Activated T-helper 1 cell treated with anti-CD3 and anti-CD28 coated beads, Interleukin-2, amount 50 U/mL, for 16 hours (primary cell): ENCODE measurements at places on chromosomes 1 and 21.

DNA sequence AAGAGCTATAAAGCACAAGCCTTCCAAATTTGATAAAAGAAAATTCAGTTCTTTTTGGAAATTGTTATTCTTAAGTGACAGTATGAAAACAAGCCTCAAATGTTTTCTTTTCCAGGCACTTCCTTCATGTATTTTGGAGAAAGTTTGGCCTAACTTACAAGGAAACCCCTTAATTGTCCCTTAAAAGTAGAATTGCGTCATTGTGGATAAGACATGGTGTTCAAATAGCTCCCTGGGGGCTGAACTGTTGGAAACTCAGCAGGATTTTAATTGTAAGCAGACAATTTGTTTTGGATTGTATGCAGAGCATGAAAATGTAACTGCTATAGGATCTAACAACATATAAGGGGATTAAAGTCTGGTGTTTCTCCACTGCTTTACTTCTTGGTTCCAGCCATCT lies 35.4 kb upstream of the FGGY start:
- no peak for DNase-seq

GRCh38 chr1:29969576-29969975 lies 733.3 kb downstream of the PTPRU start:
- no peak for DNase-seq

DNA sequence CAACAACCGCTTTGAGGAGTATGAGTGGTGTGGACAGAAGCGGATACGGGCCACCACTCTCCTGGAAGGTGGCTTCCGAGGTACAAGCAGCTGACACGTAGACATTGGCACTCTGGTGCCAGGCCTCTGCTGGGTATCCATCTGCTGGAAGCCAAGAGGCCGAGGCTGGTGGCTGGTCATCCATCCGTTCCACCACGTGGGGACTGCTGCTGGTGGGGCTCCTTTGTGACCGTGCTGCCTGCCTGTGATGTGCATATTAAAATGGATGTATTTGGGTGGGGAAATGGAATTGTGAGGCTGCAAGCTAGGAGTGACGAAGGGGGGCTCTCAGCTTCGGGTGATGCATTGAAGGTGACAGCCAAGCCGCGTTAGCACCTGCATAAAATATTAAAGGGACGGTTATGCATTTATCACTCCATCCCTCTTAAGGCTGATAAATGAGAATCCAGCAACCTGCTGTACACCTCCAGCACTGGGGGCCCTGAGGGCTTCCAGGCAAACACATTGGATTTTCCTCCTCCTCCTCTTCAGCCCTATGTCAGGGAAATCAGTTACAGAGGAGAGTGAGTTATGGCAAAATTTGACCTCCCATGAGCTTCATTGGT lies 38.1 kb downstream of the TMEM53 start:
- DNase-seq = no peak

DNA sequence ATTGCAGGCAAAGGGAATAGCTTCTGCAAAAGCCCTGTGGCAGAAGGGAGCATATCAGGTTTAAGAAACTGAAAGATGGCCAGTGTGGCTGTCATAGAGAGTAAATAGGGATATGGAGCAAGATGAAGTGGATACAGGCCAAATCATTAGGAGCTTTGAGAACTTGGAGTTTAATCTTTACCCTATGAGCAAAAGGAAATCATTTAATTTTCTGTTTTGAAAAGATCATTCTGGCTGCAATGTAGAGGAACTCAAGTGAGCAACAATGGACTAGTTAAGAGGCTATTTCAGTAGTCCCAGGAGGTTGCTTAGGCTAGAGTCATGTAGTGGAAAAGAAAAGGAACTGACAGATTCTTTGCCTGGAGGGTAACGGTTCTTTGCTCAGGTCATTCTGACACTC lies 47.2 kb downstream of the RAP1A start:
- no peak for DNase-seq

DNA sequence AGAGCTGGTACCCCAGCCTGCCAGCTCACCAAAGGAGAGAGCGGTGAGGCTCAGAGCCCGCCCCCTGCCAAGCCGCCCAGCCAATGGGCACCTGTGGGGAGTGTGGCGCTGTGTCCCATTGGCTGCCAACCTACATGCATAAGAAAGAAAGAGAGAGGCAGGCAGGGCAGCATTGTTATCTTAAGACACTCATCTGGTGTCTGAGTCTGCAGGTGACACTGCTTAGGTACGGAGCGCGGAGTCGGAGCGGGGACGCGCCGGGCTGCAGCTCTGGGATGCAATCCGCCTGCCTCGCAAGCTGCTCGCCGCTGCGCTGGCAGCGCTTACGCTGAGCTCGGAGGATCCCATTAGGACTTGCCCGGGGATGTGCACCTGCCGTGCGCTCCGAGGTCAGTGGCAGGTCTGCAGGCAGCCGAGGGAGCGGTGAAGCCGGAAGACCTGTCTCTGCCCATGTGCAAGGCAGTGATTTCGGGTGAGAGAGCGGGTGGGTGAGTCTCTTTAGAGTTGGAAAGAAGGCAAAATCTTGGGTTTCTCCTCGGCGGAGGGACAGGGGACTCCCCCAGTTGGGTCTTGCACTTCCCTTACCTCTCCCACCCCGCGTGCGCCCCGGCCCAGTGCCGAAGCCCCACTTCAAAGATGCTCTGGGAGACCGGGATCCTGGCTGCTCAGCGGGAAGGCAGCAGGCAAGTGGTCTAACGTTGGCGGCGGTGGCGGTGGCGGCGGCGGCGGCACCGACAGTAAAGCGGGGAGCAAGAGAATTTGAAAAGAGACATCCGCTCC lies at the start of gene BRINP2:
TSS of gene BRINP2 (plus strand) at position 203 of the 780 bp plus-strand sequence. CDS start 58,919 bp downstream, outside the sequence.
- no peak for DNase-seq

DNA sequence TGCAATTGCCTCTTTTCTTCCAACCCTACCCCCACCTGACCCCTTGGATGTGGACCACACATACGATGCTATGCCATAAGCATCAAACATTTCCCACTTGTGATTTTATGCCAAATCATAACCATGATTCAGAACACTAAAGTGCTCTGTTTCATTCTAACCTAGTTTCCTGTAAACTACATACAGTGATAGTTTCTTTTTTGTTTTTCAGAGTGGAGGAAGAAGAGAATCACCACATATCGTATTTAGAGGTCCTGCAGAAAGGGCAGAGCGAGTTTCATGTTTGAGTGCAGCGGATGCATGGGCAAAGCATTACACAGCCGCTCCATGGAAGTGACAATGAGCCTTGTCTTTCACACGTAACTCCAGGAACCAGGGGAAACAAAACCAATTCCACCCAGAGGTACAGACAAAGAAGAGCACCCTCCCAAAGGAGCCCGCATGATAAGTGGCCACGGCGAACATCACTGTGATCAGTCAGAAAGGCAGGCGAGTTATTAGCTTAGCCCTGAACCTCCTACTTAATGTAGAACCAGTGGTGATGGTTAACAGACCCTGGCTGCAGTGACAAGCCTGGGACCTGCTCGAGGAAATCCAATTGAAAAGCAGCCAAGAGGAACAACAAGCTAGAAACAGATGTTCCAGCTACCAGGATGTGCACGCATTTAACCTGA lies 64.0 kb upstream of the ZNF281 start:
- DNase-seq = no peak

DNA sequence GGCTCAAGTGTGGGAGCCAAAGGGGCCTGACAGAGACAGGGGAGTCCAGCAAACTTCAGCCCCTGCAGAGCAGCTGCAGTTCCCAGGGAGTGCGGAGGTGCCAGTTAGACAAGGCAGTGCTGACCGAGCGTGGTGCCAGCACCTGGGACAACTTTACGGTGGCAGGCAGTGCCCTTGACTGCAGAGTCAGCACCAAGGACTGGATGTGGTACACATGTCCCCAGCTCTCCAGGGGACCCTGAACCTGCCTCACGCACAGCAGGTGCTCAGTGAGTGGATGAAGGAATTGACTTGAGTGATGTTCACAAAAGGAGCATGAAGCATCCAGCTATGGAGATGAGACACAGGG lies 296.5 kb downstream of the SIPA1L2 start:
- DNase-seq = no peak

- no peak for DNase-seq
Observed at GRCh38 chr1:14371771-14372497, 226.6 kb upstream of the KAZN start.

DNA sequence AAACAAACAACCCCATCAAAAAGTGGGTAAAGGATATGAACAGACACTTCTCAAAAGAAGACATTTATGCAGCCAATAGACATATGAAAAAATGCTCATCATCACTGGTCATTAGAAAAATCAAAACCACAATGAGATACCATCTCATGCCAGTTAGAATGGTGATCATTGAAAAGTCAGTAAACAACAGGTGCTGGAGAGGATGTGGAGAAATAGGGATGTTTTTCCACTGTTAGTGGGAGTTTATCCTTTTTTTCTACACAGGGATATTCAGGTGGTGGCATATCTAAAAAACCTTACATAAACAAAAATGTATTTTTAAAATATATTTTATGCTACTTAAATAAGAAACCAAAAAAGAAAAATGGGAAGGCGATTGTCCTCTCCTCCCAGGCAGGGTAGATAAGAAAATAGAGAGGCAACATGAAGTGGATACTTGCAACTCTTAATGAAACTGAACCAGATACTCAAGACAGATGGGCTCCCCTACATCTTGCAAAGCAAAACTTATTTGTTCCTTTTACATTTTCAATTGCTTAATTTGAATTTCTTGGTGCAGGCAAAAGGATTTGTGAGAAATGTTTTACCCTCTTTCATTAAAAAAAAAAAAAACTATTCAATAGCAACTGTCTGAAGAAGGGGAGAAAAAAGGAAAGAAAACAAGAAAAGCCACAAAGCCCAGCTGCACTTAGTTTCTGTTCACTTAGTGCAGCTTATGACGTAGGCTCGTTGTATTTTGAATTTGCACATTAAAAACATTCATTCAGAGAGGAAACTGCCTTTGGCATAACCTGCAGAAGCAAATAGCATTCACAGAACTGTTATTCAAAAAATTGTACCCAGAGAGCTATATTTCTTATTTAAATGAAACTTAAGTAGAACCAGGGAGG lies 36.9 kb upstream of the RGS1 start:
- no peak for DNase-seq

DNA sequence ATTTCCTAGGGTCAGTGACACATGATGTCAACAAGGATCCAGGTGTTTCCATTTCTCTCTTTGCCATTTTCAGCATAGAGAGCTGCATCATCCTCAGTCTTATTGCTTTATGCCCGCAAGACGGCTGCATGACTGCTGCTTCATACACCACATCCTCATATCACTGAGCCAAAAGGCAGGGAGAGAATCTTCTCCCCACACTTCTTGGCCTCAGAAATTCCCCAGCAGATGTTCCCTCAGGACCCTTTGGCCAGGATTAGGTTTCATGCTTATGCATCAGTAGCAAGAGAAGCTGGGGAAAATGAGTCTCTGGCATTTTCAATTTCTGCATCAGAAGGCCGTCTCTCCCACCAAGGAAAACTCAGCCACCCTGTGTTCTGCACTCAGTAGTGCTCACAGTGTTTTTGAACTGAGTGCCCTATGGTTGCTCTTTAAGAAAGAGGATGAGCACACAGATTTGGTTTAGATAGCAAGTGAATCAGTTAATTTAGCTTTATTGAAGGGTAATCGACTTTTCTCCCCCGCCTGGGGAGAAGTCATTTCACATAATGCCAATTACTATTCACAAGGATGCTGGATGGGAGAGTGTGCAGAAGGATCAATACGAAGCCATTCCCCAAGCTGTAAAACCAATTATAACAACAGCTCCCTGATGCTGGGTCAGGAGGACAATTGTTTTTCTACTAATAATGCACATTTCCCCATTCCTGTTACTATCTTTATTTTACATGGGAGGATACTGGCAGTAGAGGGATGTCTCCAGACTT lies 360.2 kb downstream of the HHIPL2 start:
- DNase-seq = no peak

GRCh38 chr1:51551848-51552296 lies 32.8 kb upstream of the EPS15 start:
- no peak for DNase-seq

GRCh38 chr1:15099441-15100120 lies 54.0 kb upstream of the TMEM51 start:
- DNase-seq = no peak

GRCh38 chr1:19769211-19769932 lies 30.3 kb downstream of the TMCO4 start:
- no peak for DNase-seq

DNA sequence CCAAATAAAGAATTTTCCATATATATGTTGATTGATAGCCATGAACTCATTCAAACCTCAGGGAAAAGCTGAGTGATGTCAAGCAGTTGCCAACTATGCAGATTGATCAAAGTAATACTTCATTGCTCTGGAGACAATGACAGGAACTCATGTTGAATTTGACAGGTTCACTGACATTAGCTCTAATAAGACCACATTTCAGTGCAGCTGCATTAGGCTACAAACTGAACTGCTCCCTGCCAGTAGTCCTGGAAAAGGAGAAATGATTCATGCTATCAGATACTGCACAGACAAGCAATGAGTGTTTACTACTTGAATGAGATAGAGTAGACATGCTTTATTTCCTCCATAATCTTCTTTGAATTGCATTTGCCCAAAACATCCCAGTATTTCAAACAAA lies 948.4 kb downstream of the MRPL39 start:
- no peak for DNase-seq

DNA sequence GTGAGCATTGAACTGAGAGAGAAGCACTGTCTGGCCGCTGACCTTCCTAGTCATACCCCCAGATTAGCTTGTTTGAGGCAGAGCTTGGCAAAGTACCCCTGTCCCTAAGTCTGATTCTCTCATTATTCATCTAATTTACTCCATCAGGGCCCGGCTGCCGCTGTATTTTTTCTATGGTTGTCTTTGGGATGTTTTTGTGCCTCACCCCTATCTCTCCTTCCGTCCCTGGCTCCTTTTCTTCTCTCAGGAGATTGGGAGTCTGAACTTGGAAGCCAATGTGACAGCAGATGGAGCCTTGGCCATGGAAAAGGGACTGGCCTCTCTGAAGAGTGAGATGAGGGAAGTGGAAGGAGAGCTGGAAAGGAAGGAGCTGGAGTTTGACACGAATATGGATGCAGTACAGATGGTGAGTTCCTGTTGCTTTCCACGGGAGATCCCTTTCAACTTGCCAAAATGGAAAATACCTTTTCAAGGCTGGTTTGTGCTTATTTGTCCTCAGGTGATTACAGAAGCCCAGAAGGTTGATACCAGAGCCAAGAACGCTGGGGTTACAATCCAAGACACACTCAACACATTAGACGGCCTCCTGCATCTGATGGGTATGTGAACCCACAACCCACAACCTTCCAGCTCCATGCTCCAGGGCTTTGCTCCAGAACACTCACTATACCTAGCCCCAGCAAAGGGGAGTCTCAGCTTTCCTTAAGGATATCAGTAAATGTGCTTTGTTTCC lies 53.9 kb downstream of the LAMC2 start:
- no peak for DNase-seq

- no peak for DNase-seq
Observed at GRCh38 chr1:152683846-152684245, 2.1 kb upstream of the LCE2B start.

DNA sequence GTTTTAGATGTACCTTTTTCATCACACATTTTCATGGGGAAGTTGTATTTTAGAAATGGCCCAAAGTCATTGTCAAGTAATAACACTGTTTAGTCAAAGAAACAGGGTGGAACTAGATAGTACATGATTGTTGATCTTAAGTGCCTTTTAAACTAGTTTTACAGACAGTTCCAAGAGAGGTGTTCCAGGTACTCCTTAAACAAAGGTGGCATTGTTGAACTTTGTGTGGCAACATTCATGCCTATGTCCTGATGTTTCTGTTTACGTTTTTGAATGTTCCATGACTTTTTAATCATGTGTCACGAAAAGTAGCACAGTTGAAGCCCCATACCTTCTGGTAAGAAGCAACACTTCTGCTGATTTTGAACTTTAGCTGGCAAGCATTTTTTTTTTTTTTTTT lies 9.1 kb upstream of the SH3D21 start:
- no peak for DNase-seq
